BE2C (cell line): ENCODE measurements at places on chromosomes 6 and 20.

DNA sequence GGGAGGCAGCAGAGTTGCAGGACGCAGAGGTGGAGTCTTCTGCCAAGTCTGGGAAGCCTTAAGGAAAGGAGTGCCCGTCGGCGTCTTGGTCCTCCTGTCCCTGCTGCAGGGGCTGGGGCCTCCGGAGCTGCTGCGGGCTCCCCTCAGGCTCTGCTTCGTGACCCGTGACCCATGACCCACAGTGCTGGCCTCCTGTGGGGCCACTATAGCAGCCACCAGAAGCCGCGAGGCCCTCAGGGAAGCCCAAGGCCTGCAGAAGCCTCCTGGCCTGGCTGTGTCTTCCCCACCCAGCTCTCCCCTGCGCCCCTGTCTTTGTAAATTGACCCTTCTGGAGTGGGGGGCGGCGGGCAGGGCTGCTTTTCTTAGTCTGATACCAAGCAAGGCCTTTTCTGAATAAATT, 3.3 kb upstream of the COL9A3 start:
- no peak for DNase-seq

GRCh38 chr6:26538572-26538902, 371 bp downstream of the HMGN4 start:
- DNase-seq, result no peak

DNA sequence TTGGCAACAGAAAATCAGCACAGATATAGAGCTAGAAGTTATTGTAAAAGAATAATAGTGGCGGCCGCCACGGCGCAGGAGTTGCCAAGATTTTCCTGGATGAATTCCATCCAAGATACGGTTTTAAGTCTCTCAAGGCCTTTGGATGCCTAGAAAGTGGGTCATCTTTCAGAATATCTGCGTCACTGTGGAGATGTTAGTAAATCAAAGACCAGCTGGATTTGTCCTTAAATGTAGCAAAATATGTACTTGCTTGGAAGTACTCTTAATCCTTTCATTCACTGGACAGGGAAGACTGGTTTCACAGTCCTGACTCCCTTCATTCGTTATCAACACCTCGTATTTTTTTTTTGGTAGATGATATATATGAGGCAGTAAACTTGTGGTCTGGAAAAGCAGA, 83.0 kb downstream of the SLC22A3 start:
- no peak for DNase-seq

DNA sequence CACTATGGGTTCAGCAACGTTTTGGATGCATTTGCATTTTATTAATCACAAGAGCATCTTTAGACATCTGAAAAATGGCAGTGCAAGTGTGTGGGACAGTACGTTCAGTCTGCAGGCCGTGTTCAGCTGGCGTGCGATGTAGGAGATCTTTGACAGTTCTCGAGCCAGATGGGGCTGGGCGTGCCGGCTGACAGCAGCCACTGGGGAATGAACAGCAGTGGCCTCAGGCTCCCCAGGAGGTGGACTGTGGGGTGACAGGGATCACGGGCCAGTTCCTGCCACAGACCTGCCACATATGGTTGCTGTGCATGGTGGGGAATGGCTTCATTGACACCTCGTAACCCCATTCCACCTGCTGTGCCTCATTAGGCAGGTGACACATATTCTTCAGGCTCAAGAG, 16.4 kb upstream of the MLN start:
- DNase-seq, result no peak

DNA sequence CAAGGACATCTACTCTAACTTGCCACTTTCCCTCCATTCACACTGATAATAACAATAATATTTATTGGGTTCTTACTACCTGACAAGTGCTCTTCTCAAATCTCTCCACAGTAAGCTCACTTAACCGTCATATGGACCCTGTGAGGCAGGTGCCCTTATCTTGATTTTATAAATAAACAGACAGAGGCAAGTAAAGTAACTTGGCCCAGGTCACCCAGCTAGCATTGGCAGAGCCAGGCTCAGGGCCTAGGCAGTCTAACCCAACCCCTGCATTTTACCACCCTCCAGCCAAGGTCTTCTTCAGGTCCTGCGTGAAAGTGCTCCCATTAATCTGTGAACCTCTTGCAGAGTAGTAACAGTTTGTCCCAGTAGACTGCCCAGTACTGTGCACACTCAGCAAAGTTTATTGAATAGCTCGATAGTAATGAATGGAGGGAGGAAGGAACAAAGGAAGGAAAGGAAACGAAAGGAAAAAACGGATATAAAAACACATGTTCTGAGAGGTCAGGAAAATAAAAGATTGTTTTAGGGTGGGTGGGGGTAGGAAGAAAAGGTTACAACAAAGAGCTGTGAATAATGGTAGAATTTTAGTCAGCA, 17.0 kb upstream of the STX11 start:
- DNase-seq, result no peak

DNA sequence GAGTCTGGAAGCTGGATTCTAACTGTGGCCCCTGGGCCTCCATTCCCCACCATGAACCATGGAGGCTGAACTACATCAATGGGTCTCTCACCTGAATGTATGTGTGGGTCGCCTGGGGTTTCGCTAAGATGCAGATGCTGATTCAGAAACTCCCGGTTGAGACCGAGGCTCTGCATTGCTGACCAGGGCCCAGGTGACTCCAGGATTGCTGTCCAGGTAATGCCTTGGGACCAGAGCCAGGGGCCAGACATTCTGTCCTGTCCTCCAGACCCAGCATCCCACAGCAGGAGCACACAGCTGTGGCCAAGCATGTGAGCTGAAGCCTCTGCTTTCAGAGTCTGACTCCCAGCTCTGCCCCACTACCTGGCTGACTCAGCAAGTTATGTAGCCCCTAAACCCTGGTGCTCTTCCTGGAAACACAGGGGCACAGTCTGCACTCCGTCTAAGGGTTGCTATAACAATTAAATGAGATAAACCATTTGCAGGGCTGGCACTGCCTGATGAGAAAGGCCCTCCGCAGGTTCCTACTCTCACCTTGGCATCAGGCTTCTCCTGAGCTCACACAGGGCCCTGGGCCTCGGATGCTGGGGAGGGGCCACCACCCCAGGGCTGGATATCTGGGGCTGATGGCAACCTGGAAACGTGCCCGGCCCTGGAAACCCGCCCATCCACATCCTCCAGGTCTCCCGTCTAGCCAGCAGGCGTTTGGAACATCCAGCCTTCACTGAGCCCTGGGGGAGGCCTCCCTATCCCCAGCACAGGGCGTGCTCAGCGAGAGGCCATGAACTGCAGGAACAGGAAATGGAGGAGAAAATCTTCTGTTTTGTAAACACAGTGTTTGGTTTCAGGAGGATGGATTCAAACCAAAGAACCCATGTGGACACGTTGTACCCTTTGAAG, 175.7 kb downstream of the DLL1 start:
- DNase-seq, result peak; percentile 54

DNA sequence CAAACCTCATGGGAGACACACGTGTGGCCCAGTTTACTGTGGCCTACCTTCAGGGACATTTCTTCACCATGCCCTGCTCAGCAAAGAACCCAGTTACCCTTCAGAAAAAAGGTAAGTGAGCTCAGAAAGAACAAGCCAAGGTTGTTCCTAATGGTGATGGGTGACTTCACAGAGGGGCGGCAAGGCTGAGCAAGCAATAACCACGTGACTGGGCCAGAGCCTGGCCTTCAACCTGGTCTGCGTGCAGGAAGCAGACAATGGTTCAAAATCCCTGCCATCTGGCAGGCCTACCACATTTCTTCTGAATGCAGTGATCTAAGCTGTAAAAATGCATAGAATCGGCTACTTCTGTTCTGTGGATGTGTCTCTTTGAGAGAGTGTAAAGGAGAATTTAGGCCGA, 115.5 kb upstream of the CST7 start:
- no peak for DNase-seq

GRCh38 chr6:150237626-150238025, 94.8 kb downstream of the PPP1R14C start:
- DNase-seq, result no peak

DNA sequence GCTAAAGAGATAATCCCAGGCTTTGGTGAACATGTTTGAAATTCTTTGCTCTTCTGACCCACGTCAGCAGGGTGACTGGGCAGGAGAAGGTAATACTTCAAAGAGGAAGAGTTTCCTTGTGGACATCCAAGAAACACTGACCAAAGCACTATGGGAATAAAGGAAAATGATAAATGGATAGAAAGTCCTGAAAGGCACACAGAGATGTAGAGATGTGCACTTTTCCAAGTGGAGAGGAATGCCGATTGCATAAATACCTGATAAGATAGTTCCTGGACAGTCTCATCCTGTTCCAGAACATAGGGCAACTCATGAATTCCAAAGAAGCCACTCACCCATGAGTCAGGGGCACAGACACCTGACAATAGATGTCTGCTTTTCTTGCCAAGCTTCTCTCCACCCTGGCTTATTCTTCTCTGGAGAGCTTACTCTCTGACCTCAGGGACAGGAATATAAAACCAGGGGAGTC, 191.3 kb upstream of the FOXA2 start:
- DNase-seq, result no peak

GRCh38 chr20:58096880-58097423, 131.5 kb downstream of the ANKRD60 start:
- no peak for DNase-seq

- DNase-seq, result no peak
Measured at GRCh38 chr6:13664703-13665352, 46.8 kb downstream of the RANBP9 start.

DNA sequence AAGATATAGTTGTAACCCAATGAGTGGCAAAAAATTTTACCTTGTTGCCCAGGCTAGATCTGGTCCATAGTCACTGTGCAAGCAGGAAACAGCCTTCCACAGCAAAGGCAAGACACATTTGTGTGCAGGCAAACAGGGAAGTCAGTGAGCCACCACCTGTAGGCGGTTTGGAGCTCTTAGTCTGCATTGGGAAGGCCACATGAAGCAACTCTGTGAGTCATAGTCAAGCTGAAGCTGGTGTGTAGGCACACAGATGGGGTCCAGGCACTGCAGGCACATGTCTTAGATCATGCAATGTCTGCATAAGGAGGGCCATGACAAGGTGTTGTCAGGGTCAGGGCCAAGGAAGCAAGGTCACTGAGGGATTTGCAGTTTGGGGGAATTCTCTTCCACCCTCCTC, 543.2 kb upstream of the EPHA7 start:
- no peak for DNase-seq

DNA sequence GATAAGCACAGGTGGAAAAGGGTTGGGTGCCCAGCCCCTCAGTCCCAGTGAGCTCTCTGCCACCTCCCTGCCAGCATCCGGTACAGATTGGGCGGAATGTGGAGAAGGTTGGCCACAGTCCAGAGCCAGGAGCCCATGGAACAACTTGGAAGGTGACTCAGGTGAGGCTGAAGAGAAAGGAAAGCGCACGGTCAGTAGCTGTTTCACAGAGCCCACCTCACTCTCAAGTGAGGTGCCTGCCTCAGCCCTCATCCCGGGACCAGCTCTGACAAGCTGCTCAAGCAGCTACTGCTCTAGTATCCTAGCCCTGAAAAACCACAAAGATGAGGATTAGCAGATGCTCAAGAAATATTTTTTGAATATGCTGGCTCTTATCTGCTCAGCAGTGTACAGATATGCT, 1.1 kb upstream of the MMP24OS start:
- DNase-seq, result no peak

- DNase-seq, result no peak
Measured at GRCh38 chr6:15331629-15332251, 85.9 kb downstream of the JARID2 start.

DNA sequence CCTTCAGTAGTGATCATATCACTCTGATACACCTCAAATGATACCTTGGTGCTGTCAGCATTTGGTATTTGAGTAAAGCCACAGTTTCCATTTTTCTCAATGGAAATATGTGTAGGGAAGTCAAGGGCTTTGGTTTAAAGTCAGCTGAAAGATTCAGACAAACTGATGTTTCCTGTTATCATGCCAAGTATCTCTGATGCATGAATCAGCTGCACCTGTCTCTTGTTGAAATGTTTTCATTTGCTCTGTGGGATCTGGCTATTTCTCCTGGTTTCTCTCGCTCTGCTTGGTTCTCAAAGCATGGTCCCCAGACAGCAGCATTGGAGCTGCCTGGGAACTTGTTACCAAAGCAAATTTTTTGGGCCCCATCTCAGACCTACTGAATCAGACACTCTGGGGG, 23.5 kb downstream of the ZFP64 start:
- DNase-seq, result no peak

DNA sequence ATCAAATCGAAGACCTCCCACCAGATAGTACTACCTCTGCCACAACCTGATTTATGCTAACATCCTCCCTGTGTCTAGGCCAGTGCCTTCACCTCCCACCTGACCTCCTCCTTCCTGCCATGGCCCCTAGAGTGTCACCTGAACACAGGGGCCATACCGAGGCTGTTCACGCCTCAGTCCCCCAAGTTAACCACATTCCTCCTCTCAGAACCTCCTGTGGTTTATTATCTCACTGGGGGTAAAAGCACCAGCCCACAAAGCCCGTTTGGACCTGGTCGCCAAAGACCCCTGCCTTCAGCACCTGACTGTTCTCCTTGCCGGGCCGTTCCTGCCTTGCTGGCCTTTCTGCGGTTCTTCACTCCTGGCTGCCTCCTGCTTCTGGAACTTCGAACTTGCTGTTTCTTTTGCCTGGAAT, 13.7 kb downstream of the MAS1 start:
- DNase-seq, result no peak

DNA sequence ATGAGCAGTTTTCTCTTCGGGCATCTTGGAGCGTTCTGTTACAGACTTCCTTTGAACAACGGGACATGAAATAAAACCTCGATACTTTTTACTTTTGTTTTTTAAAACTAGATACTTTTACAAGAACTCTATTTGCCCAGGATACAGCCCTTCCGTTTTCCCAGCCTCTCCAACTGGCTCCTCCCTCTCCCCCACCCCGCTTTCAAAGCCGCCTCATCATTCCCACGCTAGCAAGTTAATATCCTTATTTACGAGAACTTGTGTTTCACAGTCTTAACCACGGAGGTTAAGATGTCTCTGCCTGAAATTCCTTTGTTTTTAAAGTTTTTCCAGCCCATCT, 241 bp upstream of the CFAP206 start:
- no peak for DNase-seq

DNA sequence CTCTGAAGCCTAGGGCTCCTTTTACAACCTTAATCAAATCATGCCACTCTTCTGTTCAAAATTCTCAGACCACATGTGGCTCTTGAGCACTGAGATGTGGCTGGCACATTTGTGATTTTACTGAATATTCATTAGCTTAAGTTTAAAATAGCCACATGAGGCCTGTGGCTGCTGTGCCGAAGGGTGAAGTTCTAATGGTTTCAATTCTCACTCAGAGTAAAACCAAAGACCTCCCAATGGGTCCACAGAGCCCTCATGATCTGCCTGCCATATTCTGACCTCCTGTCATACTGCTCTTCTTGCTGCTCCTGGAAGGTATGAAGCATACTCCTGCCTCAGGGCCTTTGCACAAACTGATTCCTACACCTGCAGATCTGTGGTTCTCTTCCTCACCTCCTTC, 7.8 kb upstream of the CST3 start:
- DNase-seq, result no peak

DNA sequence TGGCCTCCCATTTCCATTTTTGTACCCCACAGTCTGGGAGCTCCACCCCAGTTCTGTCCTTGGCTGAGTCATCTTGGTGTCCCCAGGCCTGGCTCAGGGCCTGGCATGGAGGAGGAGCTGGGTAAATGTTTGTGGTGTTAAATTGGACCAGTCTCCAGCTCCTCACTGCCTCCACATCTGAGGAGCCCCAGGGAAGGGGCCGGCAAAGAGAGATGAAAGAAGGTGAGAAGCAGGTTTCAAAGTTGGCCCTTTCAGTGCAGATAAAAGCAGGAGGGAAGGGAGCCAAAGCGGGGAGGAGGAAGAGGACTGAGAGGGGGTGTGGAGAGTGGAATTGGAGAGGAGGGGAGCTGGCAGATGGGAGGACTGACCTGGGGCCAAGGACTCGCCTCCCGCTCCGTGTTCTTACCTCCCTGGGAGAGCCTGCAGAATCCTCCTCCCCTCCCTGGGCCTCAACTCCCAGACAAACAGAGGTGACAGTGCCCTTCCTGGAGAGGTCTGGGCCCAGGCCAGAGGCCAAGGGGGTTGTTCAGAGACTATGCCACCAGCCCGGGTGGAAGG, 89.0 kb downstream of the CD40 start:
- no peak for DNase-seq
